ENCODE measurements at places on chromosomes 4 and X. TPM values are rescaled to one million over a fixed set of nuclear protein-coding genes. Genes with fewer than 3 reads are reported as not detected.

- peaks cover 89% of the 10 kb centered on the region for H3K27me3 ChIP-seq
- no peaks in the 10 kb centered on the region for H3K36me3 ChIP-seq
- no peak overlapping the region for H3K27ac ChIP-seq
- H3K4me3 ChIP-seq: peak overlapping the region; percentile 53
These were observed 68.4 kb downstream of the FBXO8 start for GRCh38 chr4:174215057-174215456.

- no peaks in the 10 kb centered on the region for H3K27me3 ChIP-seq
- no peak for DNase-seq
- H3K36me3 ChIP-seq: no peaks in the 10 kb centered on the region
- no peak overlapping the region for H3K27ac ChIP-seq
- no peaks in the 10 kb centered on the region for H3K4me1 ChIP-seq
These were observed 6.3 kb downstream of the FAM47E start for GRCh38 chr4:76257824-76258223.

DNA sequence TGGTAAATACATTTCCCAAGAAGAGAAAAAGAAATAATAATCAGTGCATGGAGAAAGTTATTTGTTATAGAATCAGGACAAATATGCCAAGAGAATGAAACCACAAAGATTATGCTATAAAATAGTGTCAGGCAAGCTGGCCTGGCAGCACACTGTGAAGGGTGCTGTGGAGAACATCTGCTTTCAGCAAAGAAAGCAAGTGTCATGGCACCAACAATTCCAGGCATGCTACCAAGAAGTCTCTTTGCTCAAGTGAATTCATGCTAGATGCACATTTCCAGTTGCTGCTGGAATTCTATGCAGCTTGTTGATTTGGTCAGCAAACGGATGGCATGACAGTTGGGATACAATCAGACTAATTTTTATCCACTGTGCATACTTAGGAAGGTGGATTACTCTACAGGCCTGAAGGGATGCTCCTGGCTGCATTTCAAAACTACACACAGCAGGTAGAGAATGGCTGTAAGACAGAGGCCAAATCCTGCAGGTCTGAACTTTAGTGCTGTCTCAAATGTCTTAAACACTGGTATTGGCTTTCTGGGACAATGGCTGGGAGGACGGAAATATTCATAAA, 154.6 kb upstream of the FAT1 start:
- no peaks in the 10 kb centered on the region for H3K27me3 ChIP-seq
- DNase-seq: no peak
- no peak overlapping the region for H3K27ac ChIP-seq
- no peaks in the 10 kb centered on the region for H3K4me1 ChIP-seq

RHOH gene
- total RNA-seq: 0.90 TPM

DNA sequence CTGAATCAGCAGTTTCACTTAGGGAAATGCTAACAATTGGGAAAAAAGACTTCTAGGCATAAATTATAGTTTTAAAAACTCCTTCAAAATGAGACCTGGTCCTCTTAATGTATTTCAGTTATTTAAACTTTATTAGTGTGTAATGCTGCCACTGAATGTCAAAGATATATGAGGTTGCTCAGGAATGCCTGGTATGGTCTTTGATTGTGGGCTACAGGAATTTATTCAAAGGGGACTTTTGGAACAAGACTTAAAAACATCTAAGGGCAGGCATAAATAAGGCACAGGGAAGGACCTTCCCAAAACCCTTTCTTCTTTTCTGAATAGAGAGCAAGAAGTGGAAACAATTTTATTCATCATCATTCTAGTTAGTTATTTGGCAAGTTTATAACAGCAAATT, 439.1 kb downstream of the TLL1 start:
- no peaks in the 10 kb centered on the region for H3K4me1 ChIP-seq
- no peaks in the 10 kb centered on the region for H3K27me3 ChIP-seq
- H3K4me3 ChIP-seq: no peak overlapping the region
- no peak overlapping the region for H3K27ac ChIP-seq
- no peak for DNase-seq

- no peak for DNase-seq
- peaks cover 10% of the 10 kb centered on the region for H3K4me1 ChIP-seq
- H3K36me3 ChIP-seq: no peaks in the 10 kb centered on the region
- peak overlapping the region; percentile 44 for H3K4me3 ChIP-seq
These were observed 110.1 kb downstream of the USP46 start for GRCh38 chr4:52548818-52549570.

DNA sequence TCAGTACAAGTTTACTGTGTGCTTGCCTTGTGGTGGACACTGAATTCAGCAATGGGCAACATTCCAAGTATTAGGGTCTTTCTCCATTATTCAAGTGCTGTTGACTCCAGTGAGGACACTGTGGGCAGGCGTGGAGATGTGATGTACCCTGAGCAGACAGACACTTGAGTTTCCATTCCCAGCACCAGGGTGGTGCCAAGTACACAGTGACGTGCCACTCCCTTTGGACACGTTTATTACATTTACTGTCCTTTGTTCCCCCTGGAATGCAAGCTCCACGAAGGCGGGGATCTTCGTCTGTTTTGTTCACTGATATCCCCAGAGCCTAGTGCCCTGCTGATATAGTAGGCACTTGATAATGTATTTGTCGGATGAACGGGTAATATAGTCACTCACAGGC, 130.6 kb upstream of the STX18 start:
- H3K36me3 ChIP-seq: no peaks in the 10 kb centered on the region
- no peaks in the 10 kb centered on the region for H3K4me1 ChIP-seq
- no peak overlapping the region for H3K4me3 ChIP-seq
- no peak for DNase-seq
- no peak overlapping the region for H3K27ac ChIP-seq

- H3K4me3 ChIP-seq: no peak overlapping the region
- H3K36me3 ChIP-seq: no peaks in the 10 kb centered on the region
- H3K27me3 ChIP-seq: no peaks in the 10 kb centered on the region
- H3K4me1 ChIP-seq: no peaks in the 10 kb centered on the region
These were observed 15.4 kb downstream of the AMTN start for GRCh38 chr4:70533791-70534190.

BANK1 gene
- total RNA-seq: 0.32 TPM

BTC gene
- total RNA-seq: 0.46 TPM
